Mesenteric fat pad (tissue), 1 donor: ENCODE measurements at places on chromosomes 12 and 14. TPM values are rescaled to one million over a fixed set of nuclear protein-coding genes. Genes with fewer than 3 reads are reported as not detected.

Gene CDCA3
- total RNA-seq: 0.16 TPM

Gene TC2N
- total RNA-seq: 19.0 TPM

Gene KRT6C
- not detected for total RNA-seq

Gene TMEM233
- total RNA-seq: 1.3 TPM

Gene SERPINA4
- total RNA-seq: not detected

Gene TMEM52B
- total RNA-seq: not detected

Gene MYO1H
- 0.10 TPM for total RNA-seq

Gene SMCO2
- total RNA-seq: not detected

Gene APOLD1
- total RNA-seq: 165 TPM

Gene PTMS
- 161 TPM for total RNA-seq

Gene PMEL
- 0.64 TPM for total RNA-seq

Gene NTF3
- 0.84 TPM for total RNA-seq

Gene SLCO1B1
- not detected for total RNA-seq

Gene ARHGEF40
- total RNA-seq: 81.1 TPM

Gene MSI1
- total RNA-seq: 0.58 TPM

Gene SLC7A7
- 25.5 TPM for total RNA-seq

Gene RGS6
- 7.6 TPM for total RNA-seq

Gene TCP11L2
- total RNA-seq: 19.4 TPM

Gene SERPINA5
- total RNA-seq: 0.48 TPM

Gene DCD
- not detected for total RNA-seq

Gene PLEK2
- total RNA-seq: 0.64 TPM

Gene FGF6
- not detected for total RNA-seq

Gene CCER1
- not detected for total RNA-seq

Gene SLC15A4
- total RNA-seq: 26.5 TPM

Gene PIGH
- 16.9 TPM for total RNA-seq
